Foreskin melanocyte (primary cell): ENCODE measurements at places on chromosomes 5 and 9.

GRCh38 chr5:108278285-108279240, 103.3 kb downstream of the FBXL17 start:
- no peak for DNase-seq

DNA sequence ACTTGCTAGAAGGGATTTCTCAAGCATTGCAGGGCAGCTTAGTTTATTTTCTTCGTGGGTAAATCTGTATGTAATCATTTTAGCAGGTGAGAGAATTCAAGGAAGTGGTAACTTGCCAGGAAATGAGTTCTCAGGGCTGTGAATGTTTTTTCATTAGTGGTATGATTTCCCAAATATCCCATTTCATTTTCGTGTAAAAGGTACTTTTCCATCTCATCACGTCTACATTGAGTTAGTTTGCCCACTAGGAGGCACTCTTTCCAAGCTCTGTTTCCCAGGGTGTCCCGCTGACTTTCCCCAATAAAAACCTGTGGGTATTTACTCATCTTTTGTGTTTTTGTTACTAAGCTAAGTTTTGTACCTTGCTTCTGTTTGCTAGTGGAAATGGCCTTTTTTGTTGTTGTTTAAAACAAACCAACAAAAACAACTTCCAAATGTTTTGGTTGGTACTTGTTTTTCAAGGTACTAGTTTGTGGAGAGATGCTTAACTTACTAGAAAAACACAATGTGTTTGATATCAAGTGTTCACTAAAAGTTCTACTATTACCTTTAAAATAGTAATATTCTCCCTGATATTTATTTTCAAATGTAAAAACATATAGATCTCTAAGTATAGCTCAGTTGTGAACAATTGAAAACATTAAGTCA, 373.6 kb downstream of the ADGRV1 start:
- peak; percentile 46 for DNase-seq

DNA sequence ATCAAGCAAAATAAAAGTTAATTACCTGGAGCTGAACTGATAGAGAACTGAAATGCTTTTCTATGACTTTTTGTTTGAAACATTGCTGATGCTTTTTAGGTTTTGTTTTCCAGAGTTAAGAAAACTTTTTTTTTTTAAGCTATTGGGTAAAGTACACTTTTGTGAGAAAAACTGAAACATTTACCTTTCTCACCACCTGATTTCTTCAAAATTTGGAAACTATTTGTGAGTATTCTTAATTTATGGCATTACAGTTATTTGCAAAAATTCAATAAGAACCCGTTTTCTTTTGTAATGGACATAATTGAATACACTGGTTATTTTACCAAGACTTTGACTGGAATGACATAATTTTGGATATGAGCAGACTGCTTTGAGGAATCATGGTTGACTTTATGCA, 6.6 kb downstream of the C9orf153 start:
- no peak for DNase-seq

- DNase-seq, result no peak
Measured at GRCh38 chr9:1960342-1961042, 54.7 kb upstream of the SMARCA2 start.

DNA sequence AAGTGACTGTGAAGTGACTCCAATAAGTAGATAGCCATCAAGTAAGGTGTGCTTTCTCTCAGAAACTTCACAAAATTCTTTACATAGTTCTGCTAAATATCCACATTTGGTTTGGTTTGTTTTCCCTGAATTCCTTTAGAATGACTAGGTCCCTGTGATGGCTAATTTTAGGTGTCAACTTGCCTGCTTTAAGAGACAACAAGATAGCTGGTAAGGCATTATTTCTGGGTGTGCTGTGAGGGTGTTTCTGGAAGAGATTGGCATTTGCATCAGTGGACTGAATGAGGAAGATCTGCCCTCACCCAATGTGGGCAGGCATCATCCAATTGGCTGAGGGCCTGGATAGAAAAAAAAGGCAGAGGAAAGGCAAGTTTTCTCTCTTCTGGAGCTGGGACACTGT, 8.3 kb upstream of the PTBP3 start:
- DNase-seq, result no peak

GRCh38 chr5:156675395-156675794, 174.7 kb upstream of the PPP1R2B start:
- no peak for DNase-seq

DNA sequence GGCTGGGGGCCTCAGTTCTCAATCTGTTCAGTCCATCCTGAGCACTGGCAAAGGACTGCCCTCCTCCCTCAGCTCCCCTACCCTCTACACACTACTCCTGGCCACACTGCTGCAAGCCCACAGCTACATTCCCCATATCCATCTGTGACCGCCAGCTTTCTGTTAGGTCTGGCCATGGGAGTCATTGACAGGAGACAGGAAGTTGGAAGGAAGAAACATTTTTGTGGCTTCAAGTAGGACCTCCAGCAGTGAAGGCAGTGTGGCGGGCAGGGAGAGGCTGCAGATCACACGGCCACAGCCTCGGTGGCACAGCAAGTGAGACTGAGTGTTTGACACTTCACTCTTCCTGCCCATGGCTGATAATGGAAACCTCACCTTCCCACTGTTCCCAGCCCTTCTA, 55.9 kb downstream of the SECISBP2 start:
- DNase-seq, result peak; percentile 19

DNA sequence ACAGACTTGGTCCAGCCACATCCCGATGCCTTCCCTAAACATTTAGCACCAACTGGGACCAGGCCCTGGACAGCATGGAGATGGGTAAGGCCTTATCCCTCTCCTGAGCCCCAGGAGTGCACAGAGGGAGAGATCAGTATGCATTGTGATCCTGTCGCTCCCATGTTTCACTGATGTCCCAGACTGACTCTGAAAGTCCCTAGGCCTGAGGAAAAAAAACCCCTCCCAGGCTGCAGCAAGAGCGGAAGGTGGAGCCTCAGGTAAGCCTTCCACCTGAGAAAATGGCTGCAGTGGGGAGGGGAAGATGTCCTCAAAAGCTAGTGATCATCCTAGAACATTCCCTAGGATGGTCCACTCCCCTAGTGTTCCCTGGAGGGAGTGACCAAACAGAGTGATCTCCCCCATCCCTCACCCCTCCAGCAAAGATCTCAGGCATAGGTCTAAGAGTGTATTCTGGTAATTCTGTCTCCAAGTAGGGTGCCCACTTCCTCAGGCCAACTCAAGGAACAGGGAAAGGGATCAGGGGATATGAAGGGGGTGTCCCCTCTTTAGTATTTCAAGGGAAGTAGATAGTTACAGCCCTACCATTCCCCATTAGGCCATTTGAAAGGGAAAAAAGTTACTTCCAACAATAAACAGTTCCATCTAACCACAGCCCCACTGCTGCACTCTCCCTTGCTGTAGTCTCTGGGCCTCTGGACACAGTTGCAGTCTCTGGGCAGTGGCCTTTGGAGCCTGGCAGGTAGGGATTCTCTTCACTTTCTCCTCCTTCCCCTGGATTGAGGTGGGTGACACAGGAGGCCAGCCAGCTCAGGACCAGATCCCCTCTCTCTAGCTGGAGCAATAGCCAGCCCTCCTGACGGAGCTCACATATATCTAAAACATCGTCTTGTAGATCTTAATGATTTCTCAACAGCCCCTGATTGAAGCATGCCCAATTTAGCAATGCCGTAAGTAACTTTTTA, 6.8 kb upstream of the CXXC5 start:
- no peak for DNase-seq

DNA sequence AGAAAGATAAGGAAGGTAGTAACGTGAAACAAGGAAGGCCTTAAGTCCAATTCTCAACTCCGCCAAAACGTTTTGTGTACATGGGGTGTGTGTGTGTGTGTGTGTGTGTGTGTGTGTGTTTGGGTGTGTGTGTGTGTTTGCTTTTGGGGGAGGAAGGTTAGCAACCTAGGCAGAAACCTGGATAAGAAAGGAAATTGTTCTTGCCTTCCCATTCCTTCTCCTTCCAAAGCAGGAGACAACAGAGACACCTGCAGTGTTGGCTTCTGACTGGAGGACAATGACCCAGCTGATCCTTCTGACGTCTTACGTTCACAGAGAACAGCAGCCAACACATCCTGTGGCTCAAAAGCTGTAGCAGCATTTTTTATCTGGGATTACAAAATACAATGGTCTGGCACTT, 4.1 kb upstream of the CCNG1 start:
- no peak for DNase-seq

GRCh38 chr5:16418471-16418922, 47.1 kb downstream of the ZNF622 start:
- no peak for DNase-seq

DNA sequence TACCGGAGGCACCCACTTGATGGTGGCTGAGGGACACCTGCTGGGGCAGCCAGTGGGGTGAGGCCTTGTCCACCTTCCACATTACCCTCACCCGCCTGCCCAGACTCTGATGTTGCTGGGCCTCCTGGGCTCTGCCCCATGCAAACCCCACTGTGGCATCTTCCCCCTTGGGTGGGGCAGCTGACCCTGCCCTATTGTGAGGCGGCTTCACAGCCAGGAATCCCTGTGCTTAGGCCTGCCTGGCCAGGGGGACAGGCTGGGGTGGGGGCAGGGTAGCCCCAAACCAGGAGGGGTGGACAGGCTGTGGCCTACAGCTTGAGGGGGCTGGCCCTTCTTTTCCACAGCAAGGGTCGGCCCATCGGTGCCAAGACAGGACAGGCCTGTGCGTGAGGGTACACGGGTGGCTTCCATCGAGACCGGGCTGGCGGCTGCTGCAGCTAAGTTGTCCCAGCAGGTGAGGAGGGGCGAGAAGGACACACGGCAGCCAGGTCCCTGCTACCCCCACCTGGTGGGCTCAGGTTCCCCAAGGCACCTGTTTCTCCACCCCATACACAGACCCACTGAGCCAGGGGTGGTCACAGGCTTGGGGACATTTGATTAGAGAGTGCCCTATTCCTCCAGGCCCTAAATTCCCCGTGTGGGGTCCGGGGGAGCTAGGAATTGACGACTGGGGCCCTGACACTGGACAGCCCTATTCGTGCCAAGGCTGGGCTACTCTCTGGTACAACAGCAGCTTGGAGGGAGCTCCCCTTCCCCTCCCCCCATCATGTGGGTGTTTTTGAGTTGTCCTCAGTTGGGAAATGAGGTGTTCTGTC, 99.2 kb downstream of the PHF2 start:
- no peak for DNase-seq

DNA sequence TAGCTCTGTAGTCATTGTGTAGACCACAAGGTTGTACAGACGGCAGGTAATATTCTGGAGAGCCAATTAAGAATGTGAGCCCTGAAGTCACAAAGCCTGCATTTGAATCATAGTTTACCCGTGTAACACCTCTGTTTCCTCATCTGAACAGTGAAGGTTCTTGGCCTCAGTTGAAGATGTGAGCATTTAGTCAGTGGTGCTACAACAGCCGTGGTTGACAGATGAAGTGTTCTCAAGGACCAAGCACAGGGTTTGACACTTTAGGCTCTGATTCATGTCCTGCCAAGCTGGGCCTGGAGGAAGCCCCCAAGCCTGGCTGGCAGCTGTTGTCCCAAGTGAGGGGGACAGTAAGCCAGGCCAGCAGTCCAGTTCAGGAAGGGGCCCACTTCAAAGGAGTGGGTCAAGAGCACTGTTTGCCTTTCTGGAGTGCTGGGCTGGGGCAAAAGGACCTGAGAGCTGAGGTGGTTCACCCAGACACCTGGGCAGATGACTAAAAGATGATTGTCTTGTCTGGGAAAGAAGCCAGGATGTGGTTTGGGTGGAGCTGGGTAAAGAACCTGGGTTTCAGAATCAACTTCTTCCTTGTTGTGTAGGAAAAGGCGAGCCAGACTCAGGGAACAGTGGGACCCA, 20.7 kb downstream of the FAXDC2 start:
- no peak for DNase-seq

DNA sequence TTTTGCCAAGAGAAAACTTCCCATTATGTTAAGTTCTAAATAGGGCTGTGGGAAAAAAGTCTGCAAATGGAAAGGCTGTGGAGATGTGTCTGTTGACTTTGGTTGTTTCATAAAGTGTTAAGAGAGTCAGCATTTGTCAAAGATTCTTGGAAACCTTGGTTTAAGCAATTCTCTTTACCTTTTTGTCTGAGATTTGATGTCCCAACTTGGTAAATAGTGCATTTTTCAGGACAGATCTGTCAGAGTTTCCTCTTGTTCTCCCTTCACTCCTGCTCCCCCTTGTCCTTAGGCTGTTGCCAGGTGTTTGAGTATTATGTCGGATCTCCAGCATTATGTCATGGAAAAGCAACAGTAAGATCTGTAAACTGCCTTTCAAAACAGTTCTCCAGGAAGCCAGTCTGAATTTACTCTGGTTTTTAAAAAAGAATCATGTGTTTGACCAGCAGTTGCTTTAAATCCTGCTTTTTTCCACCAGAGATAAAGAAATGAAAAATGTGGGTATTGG, 79.1 kb upstream of the ADAMTSL1 start:
- no peak for DNase-seq

GRCh38 chr5:138224712-138225111, 11.6 kb upstream of the CDC23 start:
- no peak for DNase-seq

- DNase-seq, result peak; percentile 96
Measured at GRCh38 chr9:127561491-127562278, 50.4 kb upstream of the STXBP1 start.

- no peak for DNase-seq
Measured at GRCh38 chr9:89884356-89885083, 279.7 kb downstream of the GADD45G start.

GRCh38 chr5:168822248-168822744, 243.1 kb upstream of the PANK3 start:
- no peak for DNase-seq

GRCh38 chr5:110838961-110839360, 100.2 kb downstream of the SLC25A46 start:
- no peak for DNase-seq

- DNase-seq, result no peak
Measured at GRCh38 chr9:113205432-113205831, 15.6 kb downstream of the FKBP15 start.

- no peak for DNase-seq
Measured at GRCh38 chr9:134768709-134769351, 111.8 kb upstream of the FCN2 start.

DNA sequence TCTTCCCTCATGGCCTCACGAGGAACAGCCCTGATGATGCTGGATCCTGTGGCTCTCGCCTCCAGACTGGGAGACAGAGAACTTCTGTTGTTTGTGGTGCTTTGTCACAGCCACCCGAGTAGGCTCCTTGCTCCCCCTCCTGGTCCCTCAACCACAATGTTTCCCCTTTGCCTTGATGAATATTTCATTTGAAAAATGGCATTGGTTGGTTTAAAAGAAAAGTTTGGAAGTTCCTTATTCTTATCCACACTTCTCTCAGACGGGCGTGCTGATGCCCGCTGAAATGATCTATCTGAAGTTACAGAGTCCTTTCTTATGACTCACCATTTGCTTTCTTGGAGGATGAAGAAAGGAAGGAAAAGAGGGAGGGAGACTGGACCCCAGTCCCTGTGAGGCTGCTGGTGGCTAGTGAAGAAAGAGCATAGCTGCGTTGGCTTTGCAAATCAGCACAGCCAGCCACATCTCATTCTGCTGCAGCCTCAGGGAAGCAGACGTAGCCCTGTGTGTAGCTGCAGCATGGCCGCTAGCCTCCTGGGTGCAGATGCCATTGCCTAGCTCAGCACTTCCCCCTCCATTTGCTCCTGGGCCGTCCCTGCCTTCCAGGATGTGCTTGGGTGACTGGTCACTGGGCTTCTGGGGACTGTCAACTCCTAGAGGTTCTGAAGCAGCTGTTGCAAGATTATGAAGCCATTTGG, 185.9 kb downstream of the ERCC6L2 start:
- DNase-seq, result peak; percentile 78

GRCh38 chr9:76559286-76559685, 100.3 kb downstream of the GCNT1 start:
- no peak for DNase-seq

GRCh38 chr9:20305452-20305851, 316.8 kb downstream of the MLLT3 start:
- DNase-seq, result no peak
